Stimulated activated CD8-positive, alpha-beta memory T cell treated with anti-CD3 and anti-CD28 coated beads, Interleukin-15, amount 100 ng/mL, for 4 hours (primary cell): ENCODE measurements at places on chromosomes 2 and 18.

DNA sequence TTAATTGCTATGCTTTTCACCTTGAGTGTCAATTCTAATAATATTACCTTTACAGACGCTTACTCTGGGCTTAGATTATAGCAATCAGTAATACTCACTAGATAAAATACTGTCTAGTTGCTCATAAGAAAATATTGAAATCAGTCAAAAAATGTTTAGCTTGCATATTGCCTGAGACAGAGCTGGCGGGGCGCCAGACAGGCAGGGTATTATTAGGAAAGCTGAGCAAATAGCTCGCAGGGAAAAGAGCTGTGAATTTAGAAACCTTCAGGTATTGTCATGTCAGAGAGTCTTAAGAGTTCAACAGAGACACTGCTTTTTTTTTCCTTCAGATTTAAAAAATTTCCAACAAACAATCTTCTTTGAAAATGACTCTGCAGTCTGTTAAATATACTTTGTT is 118.4 kb downstream of the MEIS1 start:
- DNase-seq = no peak

DNA sequence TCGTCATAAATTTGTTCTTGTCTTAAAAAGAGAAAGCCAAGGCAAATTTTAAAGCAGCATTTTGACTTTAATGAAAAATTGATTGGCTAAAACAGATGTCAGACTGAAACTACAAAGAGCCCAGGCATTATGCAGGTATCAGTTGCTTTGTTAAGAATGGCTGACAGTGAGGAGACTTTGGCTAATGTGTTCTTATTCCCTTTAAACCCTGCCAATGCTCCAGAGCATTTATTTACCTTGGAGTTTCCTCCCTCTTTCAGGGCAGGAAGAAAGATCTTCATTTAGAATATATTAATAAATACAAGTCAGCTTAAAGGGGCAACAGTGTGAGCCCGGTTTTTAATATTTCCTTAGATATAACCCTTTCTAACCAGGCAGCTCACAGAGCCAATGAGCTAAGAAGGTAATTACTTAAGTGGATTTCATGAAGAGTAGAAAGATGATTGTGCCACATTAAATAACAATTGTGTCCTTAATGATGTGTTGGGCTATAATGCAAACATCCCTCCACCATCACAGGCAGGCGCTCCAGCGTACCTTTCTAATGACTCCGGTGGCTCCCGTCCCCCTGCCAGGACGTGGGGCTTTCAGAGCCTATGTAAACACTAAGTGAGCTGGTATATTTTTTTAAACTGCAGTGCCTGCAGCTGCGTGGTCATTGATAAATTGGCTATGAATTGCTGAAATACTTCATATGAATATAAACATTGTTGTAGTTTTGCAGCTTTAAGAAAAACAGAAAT is 349.4 kb upstream of the POU3F3 start:
- DNase-seq = no peak

DNA sequence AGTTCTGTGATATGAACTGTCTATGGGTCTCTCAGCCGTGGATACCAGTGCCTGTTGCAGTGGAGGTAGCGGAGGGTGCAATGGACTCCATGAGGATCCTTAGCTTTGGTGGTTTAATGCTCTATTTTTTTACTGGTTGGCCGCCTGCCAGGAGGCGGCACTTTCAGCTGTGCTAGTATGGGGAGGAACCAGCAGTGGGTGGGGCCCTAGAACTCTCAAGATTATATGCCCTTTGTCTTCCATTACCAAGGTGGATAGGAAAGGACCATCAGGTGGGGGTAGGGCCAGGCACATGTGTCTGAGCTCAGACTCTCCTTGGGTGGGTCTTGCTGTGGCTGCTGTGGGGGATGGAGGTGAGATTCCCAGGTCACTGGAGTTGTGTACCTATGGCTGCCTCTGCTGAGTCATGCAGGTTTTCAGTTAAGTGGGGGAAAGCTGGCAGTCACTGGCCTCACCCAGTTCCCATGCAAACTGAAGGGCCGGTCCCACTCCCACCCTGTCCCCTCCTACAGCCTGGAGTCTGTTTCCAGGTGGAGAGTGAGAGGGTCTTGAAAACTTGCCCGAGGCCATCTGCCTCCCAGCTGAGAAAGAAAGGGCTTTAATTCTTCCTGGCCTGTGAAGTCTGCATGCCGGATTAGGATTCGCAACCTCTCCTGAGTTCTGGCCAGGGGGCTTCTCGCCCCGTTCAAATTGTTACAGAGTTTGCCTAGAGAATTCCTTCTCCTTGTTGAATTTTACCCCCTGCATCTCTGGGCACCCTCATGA is 14.5 kb downstream of the KCNS3 start:
- no peak for DNase-seq

GRCh38 chr2:88626171-88627054 is 851 bp downstream of the EIF2AK3 start:
- DNase-seq = peak; percentile 25

DNA sequence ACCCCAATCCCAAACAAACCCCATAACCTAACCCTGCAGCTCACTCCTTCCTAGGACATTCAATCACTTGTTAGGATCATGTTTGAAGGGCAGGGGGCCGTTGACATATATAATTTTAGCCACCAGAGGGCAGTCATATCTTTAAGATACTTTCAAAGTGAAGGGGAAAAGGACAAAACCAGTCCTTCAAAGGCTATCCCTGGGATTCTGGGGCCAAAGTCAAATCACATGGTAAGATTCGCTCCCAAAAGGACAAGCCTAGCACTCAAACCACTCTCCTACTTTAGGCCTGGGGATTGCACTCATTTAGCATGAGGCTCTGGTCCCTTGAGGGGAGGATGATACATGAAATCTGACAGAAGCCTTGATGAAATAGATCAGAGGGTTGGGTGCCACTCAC is 44.6 kb downstream of the HAUS1 start:
- no peak for DNase-seq

DNA sequence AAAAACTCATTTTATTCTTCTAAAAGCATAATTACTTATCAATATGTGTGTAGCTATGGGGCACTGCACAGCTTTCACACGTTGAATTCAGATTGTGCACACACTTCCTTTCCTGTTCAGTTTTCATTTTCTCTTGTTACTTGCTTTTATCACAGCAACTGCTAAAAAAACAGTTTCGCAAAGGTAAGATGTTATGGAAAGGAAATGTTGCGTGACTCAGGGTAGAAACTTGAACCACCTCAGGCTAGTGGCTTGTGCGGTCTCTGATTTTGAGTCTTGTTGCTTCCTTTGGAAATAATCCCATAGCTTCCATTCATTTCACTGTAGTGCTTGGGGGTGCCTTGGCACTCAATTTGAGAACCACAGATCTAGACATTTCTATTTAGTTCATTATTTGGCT is 171.9 kb downstream of the FMNL2 start:
- DNase-seq = no peak

DNA sequence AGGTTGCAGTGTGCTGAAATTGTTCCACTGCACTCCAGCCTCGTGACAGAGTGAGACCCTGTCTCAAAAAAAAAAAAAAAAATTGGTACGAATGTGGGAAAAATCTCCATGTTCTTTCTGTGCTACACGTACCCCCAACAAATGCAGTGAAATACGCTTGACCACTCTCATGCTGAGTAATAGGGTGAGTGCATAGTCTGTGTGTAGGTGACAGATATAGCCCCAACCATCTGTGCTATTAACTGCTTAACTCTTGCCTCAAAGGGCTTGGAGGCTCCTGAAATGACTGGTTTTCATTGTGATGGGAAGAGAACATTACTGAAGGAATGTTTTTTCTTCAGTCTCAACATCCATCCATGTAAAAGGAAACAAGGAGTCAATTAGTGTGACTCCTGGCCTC is 15.7 kb downstream of the LYPD1 start:
- no peak for DNase-seq

DNA sequence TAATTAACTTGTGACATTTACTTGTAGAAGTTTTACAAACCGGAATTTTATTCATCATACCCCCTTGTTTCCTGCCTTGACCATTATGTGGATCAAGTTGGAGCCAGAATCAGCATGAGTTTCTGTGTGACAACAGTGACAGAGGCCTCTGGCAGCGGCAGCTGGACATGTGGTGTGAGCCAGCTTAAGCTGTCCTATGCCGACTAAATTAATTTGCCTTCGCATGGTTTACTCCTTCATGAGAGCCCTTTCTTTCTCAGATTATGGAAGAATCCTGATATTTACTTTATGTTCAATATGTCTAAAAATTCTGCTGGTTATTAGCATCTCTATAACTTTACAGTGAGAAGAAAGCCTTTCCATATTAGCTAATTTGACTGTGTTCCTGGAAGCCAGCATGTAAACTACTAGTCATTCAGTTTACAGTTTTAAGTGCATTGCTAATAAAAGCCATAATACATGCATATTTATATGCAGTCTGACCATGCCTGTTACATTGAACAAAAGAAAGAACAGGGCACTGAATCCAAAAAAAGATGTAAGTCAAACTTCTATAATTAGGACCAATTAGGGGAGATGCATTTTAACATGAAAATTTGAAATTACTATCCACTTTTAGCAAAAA is 495.8 kb upstream of the ACVR2A start:
- DNase-seq = no peak

GRCh38 chr2:65334714-65335113 is 97.7 kb downstream of the SPRED2 start:
- no peak for DNase-seq

DNA sequence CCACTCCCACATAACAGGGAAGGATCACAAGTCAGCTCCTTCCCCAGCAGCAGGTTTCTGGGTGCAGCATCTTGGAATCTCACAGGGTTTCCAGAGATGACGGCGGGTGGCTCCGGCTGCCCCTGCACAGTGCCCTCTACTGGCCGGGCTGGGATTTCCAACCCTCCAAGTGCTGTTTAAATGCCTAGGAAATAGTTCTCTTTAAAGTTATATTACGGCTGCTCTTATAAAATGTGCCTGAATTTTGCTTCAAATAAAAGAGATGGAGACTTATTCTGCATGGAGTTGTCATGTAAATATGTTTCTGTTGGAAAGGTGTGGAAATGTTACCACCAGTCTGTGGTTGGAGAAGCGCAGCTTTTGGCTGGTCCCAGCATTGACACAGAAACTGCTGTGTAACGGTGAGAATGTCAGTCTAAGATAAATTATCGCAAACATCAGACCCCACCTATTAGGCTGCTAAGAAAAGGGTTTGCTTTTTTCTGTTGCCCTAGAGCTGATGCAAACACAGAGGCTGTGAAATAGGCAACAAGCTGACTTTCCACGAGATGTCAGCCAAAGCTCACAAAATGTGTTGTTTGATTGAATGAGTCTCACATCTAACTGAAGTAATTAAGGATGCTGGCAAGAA is 3.3 kb upstream of the HJURP start:
- DNase-seq = peak; percentile 13
